Right atrium auricular region (tissue), 2 donors: ENCODE measurements at places on chromosomes 11 and 22. TPM values are rescaled to one million over a fixed set of nuclear protein-coding genes. Genes with fewer than 3 reads are reported as not detected.

- DNase-seq = no peak
Observed at GRCh38 chr11:9170450-9170849, 79.1 kb upstream of the SCUBE2 start.

DNA sequence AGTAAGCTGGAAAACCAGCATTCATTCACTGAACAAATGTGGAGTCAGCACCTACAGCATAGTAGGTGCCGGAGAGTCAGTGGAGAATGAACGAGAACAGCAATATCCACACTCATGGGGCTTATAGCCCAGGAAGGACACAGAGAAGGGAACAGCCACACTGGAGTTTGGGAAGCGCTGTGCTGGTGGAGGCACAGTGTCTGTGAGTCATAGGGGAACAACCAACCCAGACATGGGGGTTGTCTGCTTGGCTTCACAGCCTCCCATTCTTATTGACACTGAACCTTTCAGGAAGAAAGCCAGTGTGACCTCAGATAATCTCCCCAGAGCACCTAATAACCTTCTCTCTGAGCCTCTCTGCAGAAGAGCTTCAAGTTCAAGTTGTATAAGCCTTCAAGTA is 56.6 kb upstream of the UBASH3B start:
- DNase-seq = no peak

GRCh38 chr22:48536541-48537342 is 1290.9 kb downstream of the BRD1 start:
- DNase-seq = no peak

- DNase-seq = no peak
Observed at GRCh38 chr11:70360211-70360610, 38.1 kb upstream of the CTTN start.

DNA sequence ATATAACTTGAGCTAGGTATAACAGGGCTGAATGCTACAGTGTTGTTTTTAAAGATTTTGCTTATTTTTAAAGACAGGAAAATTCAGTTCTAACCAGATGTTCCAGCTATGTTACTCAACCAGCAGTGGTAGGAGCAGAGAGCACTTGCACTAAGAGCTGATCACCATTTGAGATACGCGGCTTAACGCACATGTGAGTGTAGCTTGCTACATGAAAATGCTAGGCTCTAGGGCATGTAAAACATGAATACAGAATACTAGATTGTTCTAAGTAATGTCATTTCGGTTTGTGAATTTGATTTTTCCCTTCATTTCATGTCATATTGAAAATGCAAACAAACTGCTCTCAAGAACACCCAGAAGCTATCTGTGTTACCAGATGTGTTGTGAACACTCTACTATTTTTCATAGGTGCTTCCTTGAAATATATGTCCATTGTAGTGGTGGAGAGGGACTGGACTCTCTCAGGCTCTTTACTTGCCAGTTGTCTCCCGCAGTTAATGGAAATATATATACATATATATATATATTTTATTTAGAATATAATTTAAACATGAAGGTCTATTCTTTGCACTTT is 10.8 kb upstream of the TECTA start:
- no peak for DNase-seq

GRCh38 chr11:73949246-73949645 is 1.6 kb upstream of the DNAJB13 start:
- DNase-seq = no peak

GRCh38 chr11:73240190-73240781 is 22.2 kb downstream of the P2RY2 start:
- peak; percentile 70 for DNase-seq

- no peak for DNase-seq
Observed at GRCh38 chr11:132590554-132590953, 941.7 kb downstream of the OPCML start.

DNA sequence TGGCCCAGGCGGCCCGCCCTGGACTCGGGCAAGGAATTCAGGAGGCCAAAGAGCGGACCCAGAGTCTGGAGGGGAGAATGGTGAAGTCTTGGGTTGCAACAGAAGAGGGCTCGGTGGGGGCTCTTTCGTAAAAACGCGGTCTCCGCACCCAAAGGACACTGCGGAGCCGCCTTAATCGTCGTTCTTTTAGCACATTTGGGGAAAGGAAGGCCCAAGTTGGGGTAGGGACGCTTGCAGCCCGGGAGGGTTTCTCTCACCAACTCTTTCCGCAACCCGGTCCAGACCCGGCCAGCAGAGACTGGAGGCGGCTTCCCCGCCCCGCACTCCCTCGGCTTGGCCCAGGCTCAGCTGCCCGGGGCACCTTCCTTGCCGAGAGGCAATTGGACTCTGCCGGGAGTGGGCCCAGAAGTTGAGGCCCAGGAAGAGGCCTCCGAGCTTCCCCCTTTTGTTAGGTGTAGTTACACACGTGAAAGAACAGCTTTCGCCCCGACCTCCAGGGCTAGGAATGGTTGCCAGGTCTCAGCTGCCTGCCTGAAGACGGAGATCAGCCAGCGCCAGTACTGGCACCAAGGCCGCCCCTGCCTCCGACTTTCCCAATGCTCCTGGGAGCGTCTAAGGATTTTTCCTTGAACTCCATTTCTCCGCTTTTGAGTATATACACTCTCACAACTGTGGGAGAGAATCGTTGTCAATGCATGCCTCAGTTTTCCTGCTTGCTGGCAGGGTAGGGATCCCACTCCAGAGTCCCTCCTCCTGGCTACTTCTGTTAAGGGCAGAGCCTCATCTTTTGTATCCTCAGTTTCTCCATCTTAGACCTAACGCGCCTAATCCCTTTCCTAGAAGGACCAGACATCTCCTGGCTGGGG is 3.7 kb downstream of the ALX4 start:
- no peak for DNase-seq

DNA sequence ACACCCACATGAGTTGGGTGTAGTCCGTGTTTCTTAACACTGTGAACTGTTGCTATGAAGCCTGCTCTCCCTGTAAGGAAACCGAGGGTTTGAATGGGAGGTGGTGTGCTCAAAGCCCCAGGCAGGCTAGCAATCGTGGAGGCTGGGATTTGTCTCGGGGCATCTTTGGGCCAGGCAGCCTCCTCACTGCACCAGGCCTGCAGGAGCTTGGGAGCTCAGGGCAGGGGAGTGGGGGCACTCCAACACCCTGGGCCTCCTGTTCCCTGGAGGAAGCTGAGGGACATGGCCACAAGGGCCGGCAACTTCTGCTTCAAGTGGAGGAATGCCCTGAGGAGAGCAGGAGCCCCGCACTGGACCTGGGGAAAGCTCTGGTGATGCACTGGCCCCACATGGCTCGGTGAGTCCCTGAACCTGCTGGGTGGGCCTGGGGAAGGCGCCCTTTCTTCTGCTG is 164.7 kb upstream of the B3GAT1 start:
- peak; percentile 26 for DNase-seq

NXPE2 gene
- 0.20 TPM for total RNA-seq

OTOG gene
- total RNA-seq = not detected

TYR gene
- total RNA-seq = not detected
